ENCODE measurements at places on chromosomes 7 and 10.
A peak's percentile ranks its signal among the peaks of the same experiment; 100 is the strongest.

- no peak for DNase-seq
Measured at GRCh38 chr7:118350260-118350659, 125.8 kb downstream of the ANKRD7 start.

DNA sequence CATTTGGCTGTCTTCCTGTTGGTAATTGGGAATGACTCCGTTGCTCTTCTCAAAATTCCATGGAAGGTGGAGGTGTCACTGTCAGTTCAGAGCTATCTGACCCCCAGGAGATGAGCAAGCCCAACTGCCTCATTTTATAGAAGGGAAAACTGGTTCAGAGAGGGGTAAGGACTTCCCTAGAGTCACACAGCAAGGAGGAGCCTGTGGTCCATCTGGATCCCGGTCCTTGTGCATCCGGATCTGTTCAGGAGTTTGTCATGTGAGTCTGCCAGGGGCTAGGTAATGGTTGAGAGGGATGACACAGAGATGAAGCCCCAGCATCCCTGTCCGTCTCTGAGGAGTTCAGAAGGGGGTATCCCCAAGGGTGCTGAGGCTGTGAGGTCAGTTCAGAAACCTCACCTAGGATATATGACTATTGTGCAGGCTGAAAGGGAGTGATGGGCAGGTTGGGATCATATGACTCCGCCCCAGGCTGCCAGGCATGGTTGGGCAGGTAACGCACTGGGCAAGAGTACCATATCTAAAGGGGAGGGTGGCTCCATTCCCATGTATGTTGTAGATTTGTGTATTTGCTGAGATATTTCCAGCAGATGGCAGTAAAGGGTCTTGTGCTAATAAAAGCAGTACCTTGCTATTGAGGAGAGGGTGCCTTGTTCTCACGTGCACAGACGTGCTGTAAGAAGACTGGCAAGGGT is 16.0 kb upstream of the SLC29A3 start:
- no peak for DNase-seq

DNA sequence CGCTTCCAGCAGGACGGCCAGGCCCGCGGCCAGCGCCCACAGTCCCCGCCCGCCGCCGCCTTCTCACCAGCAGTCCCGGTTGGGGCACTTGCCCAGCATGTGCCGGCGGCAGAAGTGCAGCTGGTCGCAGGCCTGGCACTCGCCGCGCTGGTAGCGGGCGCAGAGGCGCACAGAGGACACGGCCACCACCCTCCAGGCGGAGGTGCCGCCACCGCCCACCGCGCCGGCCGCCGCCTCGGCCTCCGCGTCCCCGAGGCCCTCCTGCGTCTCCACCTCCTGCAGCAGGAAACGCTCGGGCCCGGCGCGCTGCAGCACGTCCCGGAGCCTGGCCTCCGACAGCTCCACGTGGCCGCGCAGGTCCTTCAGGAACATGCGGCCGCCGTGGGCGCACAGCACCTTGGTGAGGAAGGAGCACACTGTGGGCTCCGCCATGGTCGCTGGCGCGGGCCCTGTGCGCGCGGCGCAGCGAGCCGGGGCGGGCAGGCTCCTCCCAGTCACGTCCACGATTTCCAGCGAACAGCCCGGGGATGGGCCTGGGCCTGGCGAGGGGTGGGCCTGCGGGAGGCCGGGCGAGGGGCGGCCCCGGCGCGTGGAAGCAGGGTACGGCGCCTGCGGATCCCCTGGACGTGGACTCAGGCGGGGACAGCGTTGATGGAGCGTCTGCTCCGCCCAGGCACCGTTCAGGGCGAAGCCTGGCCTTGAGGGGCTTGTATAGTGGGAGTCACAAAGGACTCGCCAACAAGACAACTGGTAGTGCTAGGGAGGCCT is at the start of gene ZC3HAV1L:
TSS of gene ZC3HAV1L (minus strand) at position 457 of the 768 bp plus-strand sequence. CDS start at position 432, 25 bp downstream.
- peak; percentile 47 for DNase-seq

GRCh38 chr10:43953672-43954071 is 305.0 kb upstream of the ZNF32 start:
- DNase-seq: no peak

DNA sequence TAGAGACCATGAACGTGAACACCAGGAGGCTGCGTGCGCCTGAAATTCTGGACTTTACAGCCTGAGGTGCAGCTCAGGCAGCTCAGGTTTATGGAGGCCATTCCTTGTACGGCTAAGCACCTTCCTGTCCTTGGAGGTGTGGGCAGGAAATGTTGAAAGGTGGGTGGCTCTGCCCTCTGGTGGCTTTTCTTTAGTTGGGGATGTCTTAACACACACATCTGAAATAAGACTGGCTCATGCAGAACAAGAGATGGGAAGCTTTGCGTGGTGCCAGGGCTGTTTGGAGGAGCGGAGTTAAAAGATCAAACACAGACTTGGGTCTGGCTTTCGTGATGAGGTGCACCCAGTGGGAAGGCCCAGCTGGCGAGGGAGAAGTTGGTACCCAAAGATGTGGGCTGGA is 64.1 kb downstream of the DOCK1 start:
- DNase-seq: no peak

DNA sequence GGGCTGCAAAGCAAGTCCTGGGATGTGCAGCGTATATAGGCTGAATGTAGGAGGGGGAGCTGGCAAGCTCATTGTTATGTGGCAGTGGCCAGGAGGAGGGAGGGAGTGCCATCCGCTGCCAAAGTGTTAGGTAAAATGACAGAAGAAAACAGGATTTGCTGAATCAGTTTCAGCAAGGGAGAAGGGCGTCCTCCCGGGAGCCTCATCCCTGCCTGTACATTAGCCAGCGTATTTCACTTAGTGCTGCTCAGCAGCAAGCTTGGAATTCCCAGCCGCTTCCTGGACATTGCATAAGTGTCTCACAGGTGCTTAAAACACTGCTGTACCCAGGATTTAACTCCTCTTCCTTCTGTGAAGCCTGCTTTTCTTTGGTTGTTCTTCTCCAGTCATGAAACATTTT is 2.5 kb downstream of the NIPSNAP2 start:
- no peak for DNase-seq

GRCh38 chr10:90925079-90926029 is 4.5 kb upstream of the ANKRD1 start:
- DNase-seq: no peak

DNA sequence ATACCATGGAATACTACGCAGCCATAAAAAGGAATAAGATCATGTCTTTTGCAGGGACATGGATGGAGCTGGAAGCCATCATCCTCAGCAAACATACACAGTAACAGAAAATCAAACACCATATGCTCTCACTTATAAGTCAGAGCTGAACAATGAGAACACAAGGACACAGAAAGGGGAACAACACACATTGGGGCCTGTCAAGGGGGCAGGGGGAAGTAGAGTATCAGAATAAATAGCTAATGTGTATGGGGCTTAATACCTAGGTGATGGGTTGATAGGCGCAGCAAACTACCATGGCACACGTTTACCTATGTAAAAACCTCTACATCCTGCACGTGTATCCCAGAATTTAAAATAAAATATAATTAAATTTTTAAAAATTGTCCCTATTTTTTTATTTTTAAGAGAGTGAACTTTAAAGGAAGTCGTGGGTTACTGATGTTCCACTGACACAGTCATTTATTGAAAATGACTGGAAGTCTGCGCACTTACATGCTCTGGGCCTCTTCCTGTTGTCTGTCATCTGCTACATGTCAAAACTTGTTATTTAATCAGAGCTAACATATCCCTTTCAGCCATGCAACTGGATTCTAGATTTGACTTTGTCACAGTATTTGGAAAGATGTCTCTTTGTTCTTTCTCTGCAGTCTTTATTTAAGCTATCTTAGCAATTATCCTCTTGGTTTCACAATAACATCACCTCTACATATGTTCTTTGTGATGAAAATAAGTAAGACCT is 73.7 kb upstream of the ABCB5 start:
- DNase-seq: no peak

DNA sequence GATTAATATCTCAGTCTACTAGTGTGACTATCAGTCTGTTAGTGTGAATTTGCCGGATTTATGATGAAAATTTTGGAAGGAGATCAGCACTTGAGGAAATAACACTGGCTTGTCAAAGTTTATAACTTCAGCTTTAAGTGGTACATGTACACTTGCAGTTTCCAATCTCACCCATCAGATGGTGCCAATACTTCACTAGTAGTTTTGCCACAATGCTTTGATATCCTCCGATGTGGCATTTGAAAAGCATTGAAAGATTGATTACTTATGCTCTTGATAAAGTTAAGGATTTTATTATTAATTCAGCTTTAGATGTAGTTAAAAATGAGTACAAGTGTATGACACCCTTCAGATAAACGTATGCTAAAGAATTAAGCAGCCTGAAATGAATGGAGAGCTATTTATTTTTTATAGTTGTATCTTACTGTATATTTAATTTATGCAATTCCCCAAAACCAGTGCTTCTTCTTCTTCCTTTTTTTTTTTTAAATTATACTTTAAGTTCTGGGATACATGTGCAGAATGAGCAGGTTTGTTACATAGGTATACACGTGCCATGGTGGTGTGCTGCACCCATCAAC is 98.2 kb downstream of the ANLN start:
- no peak for DNase-seq

- no peak for DNase-seq
Measured at GRCh38 chr7:28348636-28349035, 63.7 kb upstream of the CREB5 start.

DNA sequence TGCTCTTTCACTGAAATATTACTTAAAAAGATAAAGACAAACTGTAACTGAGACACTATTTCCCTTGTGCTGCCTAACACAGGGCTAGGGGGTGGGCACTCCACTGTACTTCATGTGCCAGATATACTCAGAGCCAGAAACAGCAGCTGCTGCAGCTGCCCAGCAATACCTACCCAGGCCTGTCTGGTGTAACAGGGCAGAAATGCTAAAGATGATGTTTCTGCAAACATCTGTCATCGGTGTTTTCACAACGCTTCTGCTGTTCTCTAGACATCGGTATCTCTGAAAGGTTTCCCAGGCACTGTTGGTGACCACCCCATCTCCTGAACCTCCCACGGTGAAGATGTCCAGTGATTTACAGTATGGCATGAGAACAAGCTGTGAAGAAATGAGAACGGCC is 42.7 kb downstream of the LAMB1 start:
- DNase-seq: no peak

DNA sequence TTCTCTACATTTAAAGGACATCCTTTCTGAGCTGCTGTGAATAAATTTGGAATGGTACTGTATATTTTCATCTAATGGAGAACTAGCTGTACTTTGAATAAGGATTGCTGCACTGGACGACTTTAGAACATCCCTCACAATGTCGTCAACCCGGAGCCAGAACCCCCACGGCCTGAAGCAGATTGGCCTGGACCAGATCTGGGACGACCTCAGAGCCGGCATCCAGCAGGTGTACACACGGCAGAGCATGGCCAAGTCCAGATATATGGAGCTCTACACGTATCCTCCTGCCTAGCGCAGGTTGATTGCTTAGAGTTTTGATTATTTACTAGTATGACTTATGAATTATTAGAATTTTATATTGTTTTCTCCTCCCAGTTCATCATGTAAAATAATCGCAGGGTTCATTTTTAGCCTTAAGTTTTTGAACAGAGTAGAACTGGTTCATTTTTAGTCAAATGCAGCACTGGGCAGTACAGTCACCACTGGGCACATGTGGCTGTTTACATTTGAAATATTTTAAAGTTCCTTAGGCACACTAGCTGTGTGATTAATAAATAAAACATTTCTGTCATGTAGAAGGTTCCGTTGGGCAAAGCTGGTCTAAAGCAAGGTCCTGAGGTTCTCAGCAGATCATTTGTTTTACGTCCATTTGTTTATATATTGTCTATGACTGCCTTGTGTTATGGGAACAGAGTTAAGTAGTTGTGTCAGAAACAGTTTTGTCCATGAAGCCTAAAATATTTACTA is 31.5 kb downstream of the CUL1 start:
- no peak for DNase-seq

DNA sequence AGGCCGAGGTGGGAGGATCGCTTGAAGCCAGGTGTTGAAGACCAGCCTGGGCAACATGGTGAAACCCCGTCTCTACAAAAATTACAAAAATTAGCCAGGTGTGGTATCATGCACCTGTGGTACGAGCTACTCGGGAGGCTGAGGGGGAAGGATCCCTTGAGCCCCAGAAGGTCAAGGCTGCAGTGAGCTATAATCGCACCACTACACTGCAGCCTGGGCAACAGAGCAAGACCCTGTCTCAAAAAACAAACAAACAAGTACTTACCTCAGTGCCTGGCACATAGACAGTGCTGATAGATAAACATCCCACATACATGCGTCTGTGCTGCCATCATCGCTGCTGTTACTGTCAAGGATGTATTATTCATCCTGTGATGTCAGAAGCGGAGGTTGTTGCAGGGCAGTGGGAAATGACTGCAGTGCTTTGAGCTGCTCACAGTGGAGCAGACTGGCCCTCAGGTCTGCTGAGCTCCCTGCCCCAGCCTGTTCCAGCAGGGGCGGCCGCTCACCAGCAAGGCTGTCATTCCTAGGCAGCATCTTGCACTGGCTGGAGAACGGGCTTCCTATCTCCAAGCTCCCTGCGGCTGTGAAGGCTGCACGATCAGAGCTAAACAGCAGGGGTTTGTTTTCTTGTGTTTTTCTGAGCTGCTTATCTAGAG is 18.6 kb downstream of the FOXK1 start:
- DNase-seq: no peak

GRCh38 chr10:33091201-33091600 is 133.2 kb upstream of the ITGB1 start:
- no peak for DNase-seq

- DNase-seq: no peak
Measured at GRCh38 chr7:118006979-118007378, 133.7 kb upstream of the CTTNBP2 start.

DNA sequence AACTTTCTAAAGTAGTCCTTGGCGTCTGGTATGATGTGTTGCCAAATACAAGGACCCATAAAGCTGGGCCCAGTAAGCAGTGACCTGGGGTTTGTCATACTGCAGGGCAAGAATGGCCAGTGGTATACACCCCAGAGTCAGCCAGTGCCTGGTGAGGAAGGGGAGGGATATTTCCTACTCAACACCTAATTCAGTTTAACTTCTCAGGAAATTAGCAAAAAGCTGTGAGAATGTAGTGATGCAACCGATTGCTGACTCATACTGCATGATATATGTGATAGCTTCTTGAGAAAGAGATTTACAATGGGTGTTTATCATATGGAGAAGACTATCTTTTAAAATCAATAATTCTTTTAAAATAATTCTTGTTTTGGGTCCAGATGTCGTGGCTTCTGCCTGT is 889.3 kb upstream of the CELF2 start:
- DNase-seq: peak; percentile 33

GRCh38 chr7:31014826-31015225 is 37.3 kb upstream of the ADCYAP1R1 start:
- DNase-seq: no peak

- DNase-seq: no peak
Measured at GRCh38 chr10:36331121-36331520, 689.0 kb upstream of the FZD8 start.

- no peak for DNase-seq
Measured at GRCh38 chr7:71009636-71010035, 122.3 kb upstream of the GALNT17 start.

GRCh38 chr7:36266683-36267082 is 113.6 kb downstream of the EEPD1 start:
- DNase-seq: no peak

All from fibroblast of skin of left biceps (primary cell).